ENCODE measurements at places on chromosomes 16 and 17.

DNA sequence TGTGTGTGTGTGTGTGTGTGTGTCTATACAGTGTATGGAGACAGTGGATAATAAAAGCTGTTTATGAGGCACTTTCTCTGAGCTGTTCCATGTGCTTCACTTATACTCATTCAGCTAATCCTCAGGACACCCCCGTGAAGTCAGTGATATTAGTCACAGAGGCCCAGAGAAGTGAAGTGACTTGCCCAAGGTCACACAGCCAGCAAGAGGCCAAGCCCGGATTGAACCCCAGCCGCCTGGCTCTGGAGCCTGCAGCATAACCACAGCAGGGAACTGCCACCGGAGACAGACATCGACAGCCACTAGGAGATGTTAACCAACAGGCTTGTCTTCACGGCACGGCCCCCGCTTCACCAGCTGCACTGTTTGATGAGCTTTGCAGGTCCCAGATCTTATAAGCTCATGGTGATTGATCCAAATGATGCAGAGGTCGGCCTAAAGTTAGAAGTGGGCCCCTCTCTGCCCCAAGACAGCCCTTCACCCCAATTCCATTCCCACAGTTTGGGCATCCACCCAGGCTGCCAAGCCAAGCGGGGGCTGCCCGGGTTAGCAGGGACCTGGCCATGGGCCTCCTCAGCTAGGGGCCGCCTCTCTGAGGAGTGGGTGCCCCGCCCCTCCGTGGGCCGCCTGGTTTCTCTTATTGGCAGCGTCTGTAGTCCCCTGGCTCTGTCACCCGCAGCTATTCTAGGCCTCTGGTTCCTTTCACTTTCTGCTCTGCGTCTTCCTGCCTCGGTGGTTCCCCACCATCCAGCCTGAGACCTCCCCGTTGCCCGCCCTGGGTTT lies 30.9 kb downstream of the SOCS1 start:
- DNase-seq = peak; percentile 86

GRCh38 chr16:53291757-53292392 lies 142.4 kb upstream of the RBL2 start:
- DNase-seq = no peak

DNA sequence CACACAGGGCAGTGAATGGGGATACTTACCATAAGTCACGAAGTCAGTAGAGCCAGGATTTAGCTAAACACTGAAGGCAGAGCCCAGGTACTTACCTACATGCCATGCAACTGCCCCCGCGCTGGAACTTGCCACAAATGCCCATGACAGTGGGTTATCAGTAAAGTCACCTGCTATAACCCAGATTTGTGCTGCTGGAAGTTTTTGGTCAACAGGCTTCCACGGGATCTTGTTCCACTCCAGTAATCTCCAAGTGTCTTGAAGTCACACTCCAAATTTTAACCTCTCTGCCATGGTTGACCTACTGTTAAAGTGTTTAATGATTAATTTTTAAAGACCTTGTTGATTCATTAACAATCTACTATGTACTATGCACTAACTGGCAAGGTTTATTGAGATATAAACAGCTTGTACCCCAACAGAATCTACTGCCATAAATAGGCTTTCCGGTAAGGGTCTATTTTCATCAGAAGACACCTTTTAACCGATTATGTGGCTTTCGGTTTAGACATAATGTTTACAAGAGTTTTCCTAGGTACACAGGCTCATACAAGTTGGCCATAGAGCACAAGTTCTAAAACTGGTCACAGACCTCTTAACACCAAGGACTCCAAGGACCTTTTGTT lies 6.3 kb upstream of the SLC5A11 start:
- no peak for DNase-seq

- DNase-seq = peak; percentile 13
Observed at GRCh38 chr17:27878776-27879562, 14.2 kb downstream of the LYRM9 start.
